Vagina (tissue), 2 donors: ENCODE measurements at places on chromosomes 6 and 20. TPM values are rescaled to one million over a fixed set of nuclear protein-coding genes. Genes with fewer than 3 reads are reported as not detected.

The MTHFD1L gene
- 2.7 TPM for total RNA-seq

The ISM1 gene
- 14.5 TPM for total RNA-seq

The PLN gene
- total RNA-seq = 33.9 TPM

The BCAS1 gene
- total RNA-seq = 2.7 TPM

The PLCB1 gene
- total RNA-seq = 32.4 TPM

The CHD6 gene
- total RNA-seq = 37.6 TPM

The DEFB121 gene
- total RNA-seq = not detected

The PDYN gene
- not detected for total RNA-seq

The CST2 gene
- total RNA-seq = not detected

The CALHM6 gene
- not detected for total RNA-seq

The PRND gene
- not detected for total RNA-seq

The OXT gene
- not detected for total RNA-seq

The TENT5A gene
- total RNA-seq = 20.6 TPM

The AKIRIN2 gene
- 32.9 TPM for total RNA-seq

The SAYSD1 gene
- total RNA-seq = 10.6 TPM

The PRDM13 gene
- total RNA-seq = not detected

The TRIM31 gene
- total RNA-seq = not detected

The HLA-DOA gene
- 30.2 TPM for total RNA-seq

The MCHR2 gene
- not detected for total RNA-seq

The HLA-F gene
- 133 TPM for total RNA-seq

The DUSP15 gene
- 2.5 TPM for total RNA-seq

The DEFB116 gene
- not detected for total RNA-seq

The ADNP gene
- 51.6 TPM for total RNA-seq

The SYNDIG1 gene
- total RNA-seq = 3.2 TPM

The ARMH2 gene
- total RNA-seq = not detected

The MCUR1 gene
- total RNA-seq = 15.0 TPM

The OR5V1 gene
- not detected for total RNA-seq

The GSTA2 gene
- total RNA-seq = not detected

The TGM3 gene
- total RNA-seq = 27.7 TPM

The AARS2 gene
- 13.3 TPM for total RNA-seq

The NRSN1 gene
- 1.5 TPM for total RNA-seq

The SLC35D3 gene
- total RNA-seq = not detected

The ADTRP gene
- total RNA-seq = not detected
